Amygdala (tissue), 56 donors: ENCODE measurements at places on chromosomes 5 and 9.

DNA sequence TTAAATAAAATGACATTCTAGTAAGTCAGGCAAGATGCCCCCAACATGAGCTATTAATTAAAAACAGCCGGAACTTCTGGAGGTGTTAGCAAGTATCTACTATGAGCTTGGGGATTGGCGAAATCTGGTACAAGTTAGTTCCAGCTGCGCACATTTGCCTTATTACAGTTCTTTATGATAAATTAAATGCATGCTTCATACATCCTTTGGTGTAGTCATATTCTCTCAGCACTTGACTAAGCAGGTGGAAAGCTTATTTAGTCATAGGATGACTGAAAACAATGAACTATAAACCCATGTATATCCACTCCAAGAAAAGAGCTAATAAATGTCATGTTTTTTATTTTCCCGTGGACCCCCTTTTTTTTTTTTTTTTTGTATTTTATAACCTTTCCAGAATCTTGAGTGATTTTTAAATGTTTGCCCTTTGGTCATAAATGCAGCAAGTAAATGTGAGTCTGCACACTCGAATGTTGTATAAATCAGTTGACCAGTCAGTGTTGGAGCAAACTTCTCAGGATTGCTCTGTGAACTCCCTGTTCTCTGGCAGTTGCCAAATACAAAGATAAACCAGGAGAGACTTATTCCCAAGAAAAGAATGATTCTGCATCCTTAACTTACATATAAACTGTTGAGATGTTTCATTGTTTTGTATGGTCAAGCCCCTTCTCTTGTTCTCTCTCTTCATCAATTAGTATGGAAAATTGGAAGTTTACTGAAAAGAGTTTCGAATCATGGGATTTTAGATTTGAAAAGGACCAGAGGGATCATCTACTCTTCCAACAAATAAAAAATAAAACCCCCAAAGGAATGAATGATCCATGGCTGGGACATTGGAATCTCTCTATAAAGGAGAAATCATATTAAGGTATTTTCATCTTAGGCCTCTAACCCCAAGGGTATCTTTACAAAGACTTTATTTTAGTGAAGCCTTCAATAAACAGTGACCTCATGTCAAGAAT, 38.3 kb downstream of the PIK3R1 start:
- no peak for DNase-seq

DNA sequence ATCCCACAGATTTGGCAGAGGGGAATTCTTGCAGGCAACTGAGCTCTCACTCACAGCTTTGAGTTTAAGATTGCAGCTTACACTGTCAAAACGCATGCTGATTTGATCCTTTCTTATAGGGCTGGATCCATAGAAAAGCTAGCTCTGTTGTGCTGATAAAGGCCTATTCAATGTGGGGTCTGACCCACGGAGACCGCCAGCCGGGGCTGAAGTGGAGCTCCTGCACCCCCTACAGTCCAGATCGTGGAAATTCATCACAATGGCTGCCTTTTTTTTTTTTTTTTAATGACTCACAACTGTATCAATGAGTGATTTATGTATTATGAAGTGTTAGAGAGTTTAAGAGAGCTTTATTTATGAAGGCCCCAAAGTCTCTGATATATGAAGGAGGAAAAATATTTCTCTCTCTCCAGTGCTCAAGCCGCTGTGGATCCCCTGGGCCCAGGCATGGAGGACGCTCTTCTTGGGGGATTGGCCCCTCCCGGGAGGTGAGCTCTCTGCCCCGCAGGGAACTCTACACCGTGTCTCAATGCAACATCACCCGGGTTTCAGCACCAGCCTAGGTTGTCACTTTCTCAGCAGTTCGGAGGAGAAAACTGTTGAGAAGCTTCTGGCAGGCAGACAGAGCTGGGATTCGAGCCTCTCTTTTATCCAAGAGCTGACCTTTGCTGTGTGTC, 700.2 kb downstream of the IRX1 start:
- peak; percentile 15 for DNase-seq

GRCh38 chr5:98771382-98772109, 1.9 kb upstream of the RGMB start:
- DNase-seq, result peak; percentile 92

DNA sequence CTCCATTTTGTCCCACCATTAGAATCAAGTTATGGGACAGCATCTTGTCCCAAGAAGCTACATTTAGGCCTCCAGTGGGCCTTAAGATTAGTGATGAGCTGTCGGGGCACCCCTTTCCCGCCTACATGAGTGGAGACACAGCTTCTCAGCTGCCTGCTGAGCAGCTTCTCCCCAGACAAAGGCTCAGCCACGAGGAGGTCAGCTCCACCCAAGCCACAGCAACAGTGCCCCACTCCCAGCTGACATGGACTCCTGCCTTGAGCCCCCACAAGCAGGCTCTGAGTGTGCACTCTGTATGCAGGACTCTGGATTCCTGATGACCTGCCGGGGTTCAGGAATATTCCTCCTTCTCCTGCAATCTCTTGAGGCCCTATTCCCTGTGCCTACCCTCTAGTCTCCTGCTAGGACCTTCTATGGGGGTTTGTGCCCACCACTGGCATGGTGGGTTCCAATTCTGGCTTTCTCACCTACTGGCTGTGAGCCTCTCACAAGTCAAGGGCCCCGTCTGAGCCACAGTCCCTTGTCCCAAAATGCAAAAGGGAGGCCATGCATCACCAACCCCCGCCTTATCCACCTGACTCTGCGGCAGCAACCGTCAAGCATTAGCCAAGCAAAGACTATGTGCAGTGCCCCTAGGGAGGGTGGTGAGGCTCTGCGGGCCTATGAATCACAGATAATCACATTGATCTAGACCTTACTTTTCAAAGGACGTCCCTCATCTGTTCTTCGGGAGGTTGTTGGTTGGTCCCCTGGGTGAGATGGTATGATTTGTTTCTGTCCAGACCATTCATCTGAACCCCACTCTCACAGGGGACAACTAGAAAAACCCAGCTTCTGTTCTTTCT, 269.1 kb downstream of the MED10 start:
- DNase-seq, result no peak

DNA sequence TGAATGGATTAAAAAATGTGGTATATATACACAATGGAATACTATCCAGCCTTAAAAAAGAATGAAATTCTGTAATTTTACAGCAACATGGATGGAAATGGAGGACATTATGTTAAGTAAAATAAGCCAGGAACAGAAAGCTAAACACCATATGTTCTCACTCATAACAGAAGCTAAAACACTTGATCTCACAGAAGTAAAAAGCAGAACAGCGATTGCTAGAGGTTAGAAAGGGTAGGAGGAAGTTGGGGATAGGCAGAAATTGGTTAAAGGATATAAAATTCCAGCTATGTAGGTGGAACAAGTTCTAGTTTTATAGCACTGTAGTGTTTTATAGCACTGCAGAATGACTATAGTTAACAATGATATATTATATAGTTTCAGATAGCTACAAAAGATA, 15.8 kb downstream of the MARCHF3 start:
- DNase-seq, result no peak

DNA sequence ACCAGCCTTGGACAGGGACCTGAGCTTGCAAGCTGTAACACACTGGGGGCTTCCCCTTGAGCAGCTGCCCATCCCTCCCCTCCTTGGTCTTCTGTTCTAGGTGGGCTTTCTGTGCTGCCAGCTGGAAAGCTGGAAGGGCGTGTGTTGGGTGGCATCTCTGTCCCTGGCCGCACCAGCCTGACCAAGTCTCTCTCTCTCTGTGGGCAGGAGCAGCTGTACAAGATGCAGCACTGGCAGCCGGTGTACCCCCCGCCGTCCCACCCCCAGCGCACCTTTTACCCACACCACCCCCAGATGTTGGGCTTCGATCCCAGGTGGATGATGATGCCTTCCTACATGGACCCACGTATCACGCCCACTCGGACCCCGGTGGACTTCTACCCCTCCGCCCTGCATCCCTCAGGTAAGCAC, 32.1 kb upstream of the POMT1 start:
- DNase-seq, result no peak
